CD4-positive, alpha-beta memory T cell (primary cell): ENCODE measurements at places on chromosomes 5 and 9.

GRCh38 chr9:33164138-33164809 lies 2.9 kb downstream of the B4GALT1 start:
- peak; percentile 55 for DNase-seq

- no peak for DNase-seq
These were observed 52.3 kb downstream of the ARHGEF28 start for GRCh38 chr5:73678322-73678740.

- no peak for DNase-seq
These were observed 95.3 kb upstream of the RASGRF2 start for GRCh38 chr5:80864706-80865435.

DNA sequence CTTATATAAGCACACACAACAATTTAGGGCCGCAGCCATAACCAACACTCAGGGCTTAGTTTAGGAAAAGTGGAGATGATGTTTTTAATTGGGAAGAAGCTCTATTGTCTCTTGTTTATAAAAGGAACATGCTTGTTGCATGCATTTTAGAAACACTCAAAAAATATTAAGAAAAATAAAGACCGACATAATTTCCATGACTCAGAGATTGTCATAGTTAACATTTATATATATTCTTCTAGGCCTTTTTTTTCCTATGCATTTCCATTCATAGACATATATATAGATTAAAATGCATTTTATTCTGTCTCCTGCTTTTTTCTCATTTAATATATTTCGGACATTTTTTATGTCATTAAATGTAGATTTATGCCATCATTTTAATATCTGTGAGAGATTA lies 13.6 kb upstream of the ARSI start:
- DNase-seq: no peak

DNA sequence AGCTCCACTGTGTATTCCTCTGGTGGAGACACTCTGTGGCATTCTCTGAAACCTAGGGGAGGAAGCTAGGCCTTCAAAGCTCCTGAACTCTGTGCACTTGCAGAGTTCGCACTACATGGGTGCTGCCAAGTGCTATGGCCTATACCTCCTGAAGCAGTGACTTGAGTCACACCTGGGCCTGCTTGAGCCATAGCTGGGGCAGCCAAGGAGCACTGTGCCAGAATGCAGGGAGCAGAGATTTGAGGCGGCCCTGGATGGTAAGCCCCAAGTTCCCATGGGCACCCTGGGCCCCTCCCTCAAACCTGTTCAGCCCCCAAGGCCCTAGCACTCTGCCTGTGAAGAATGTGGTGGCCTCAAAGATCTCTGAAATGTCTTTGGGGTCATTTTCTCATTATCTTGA lies 212.9 kb downstream of the SPATA31A6 start:
- DNase-seq: no peak

- no peak for DNase-seq
These were observed 90.6 kb downstream of the PHF2 start for GRCh38 chr9:93667006-93667405.
